ENCODE measurements at places on chromosomes 11 and 22. TPM values are rescaled to one million over a fixed set of nuclear protein-coding genes. Genes with fewer than 3 reads are reported as not detected.

Gene SLC7A4
- total RNA-seq: 1.2 TPM

Gene ARHGAP20
- total RNA-seq: 3.5 TPM

Gene OR5L2
- total RNA-seq: not detected

Gene ARL2
- 85.5 TPM for total RNA-seq

Gene SCN4B
- total RNA-seq: 2.0 TPM

Gene OR51B2
- not detected for total RNA-seq

DNA sequence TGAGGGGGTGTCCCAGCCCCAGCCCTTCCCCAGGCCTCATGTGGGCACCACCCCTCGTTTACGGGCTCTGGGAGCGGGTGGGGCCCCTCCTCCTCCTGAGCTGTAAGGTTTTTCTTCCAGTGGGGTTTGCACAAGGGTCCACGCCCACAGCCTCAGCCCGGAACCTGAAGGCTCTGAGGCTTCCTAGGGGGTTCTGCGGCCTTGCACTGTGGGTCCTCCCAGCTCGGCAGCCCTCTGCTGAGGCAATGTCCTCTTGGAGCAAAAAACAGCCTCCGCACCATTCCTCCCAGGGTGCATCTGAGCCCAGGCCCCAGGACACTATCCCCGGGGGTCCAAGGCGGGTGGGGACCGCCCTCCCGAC is 14.1 kb downstream of the H19 start:
- H3K4me1 ChIP-seq: no peaks in the 10 kb centered on the region
- DNase-seq: no peak
- H3K27me3 ChIP-seq: no peaks in the 10 kb centered on the region
- H3K4me3 ChIP-seq: no peak overlapping the region
- no peak overlapping the region for H3K27ac ChIP-seq

DNA sequence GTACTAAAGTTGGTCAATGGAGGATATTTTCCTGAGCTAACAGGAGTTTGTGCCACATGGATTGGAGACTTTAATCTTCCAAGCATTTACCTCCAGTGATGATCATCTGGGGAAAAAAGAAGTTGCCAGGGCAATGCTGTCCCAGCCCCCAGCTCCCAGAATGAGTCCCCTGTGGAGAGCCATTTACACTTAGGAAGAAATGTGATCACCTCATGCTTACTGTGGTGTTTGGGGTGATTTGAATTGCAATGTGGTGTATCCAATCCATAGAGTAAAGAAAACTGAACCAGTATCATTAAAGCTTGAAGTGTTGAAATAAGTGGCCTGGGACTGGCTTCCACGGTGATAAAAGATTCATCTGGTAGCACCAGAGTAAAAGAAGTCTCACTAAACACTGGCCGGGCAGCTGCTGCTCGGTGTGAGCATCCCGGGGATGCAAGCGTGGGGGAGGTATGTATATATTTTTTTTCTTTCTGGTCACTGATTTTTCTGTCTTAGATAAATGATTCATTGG is 117.2 kb upstream of the NTM start:
- H3K4me3 ChIP-seq: no peak overlapping the region
- H3K36me3 ChIP-seq: no peaks in the 10 kb centered on the region
- no peaks in the 10 kb centered on the region for H3K4me1 ChIP-seq
- DNase-seq: no peak

- no peaks in the 10 kb centered on the region for H3K36me3 ChIP-seq
- H3K4me3 ChIP-seq: no peak within 1 kb of the TSS
- H3K27me3 ChIP-seq: no peaks in the 10 kb centered on the region
- DNase-seq: no peak
- H3K4me1 ChIP-seq: peaks cover 12% of the 10 kb centered on the region
These were observed at the start of gene SEC14L6 for GRCh38 chr22:30546616-30547015. Gene SEC14L6, minus strand, starts transcription at chr22:30546741. Its CDS starts 59 bp downstream, at chr22:30546682.

DNA sequence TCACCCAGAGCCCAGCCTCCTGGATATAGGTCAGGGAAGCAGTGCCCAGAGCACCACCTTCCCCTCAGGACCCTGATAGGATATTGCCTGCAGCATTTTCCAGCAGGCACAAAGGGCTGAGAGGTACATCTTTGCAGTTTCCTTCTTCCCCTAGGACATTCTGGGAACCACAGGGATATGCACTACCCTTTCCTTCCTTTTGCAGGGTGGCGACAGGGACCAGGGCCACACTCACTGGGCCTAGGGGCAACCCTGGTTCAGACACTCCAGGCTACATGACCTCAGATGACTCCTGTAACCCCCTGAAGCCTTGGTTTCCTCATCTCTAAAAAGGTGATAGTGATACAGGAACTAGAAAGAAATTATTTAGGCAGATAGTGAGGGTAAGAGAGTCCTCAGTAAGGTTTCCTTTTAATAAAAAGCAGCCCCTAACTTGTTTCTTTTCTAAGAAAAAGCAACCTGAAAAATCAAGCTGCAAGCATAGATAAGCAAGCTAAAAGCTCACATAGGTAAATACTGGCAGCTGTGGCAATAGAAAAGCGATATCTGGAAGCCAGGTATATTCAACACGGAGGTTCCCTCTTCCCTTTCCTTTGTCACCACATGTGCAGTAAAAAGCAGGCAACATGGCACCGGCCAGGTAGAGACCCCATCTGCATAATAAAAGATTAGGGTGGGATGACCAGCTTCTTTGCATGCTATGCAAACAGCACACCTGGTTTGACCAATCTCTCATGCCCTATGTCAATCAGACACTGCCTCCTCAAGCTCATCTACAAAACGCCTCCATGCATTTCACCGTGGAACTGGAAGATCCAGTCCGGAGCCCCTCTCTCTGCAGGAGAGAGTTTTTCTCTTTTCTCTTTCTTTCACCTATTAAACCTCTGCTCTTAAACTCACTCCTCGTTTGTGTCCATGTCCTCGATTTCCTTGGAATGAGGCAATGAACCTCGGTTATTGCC is 13.2 kb upstream of the MRGPRX2 start:
- no peak overlapping the region for H3K4me3 ChIP-seq
- H3K27me3 ChIP-seq: no peaks in the 10 kb centered on the region
- H3K36me3 ChIP-seq: no peaks in the 10 kb centered on the region
- H3K4me1 ChIP-seq: no peaks in the 10 kb centered on the region
- H3K27ac ChIP-seq: no peak overlapping the region

DNA sequence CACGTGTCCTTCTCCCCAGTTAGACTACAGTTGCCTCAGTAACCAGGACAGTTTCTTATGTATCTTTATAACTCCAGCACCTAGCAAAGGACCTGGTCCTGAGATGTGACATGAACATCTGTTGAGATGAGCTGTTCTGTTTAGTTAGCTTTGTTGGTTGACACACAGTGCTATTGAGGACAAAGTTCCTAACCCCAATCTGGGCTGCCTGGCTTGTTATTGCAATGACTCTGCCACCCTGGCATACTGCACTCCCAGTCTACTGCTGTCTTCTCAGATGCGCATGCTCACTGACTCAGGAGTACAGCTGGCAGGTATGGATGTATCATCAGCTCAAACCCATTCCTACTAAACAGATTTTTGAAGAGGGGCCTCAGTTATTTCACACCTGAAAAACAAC is 7.4 kb downstream of the DESI1 start:
- no peak overlapping the region for H3K4me3 ChIP-seq
- H3K27me3 ChIP-seq: no peaks in the 10 kb centered on the region
- no peaks in the 10 kb centered on the region for H3K36me3 ChIP-seq
- DNase-seq: no peak
- no peak overlapping the region for H3K27ac ChIP-seq

- DNase-seq: no peak
- H3K27me3 ChIP-seq: no peaks in the 10 kb centered on the region
- H3K4me3 ChIP-seq: peak overlapping the region; percentile 89
- no peaks in the 10 kb centered on the region for H3K36me3 ChIP-seq
- peaks cover 16% of the 10 kb centered on the region for H3K4me1 ChIP-seq
- no peak overlapping the region for H3K27ac ChIP-seq
These were observed 730 bp downstream of the LMNTD2 start for GRCh38 chr11:559712-560304.
